ENCODE measurements at places on chromosomes 12 and 14.

DNA sequence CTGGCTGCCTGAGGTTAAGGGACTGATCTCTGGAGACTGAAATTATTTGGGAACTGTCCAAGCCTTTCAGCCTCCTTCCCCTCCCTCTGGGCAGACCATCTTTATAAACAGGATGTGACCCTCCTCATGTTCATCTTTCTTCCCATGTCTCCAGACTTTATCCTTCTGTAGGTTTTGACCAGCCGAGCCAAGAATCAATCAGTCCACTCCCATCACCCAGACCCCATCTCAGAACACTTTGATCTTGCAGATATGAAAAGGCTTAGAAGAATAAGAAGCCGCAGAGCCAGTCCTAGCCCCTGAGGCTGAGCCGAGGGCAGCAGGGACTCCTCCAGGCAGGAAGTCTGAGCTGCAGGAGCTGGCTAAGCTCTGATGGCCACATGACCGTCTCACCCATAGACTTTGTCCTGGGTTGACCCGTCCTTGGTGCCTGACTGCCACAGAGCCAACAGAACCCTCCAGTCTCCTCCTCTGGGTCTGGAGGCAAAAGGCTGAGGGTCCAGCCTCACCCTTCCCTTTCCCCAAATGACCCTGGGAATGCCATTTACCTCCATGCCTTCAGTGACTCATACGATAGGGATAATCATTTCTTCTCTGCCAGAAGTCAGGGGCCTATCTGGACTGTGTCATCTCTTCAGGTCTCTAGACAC lies 1.6 kb downstream of the KRT71 start:
- DNase-seq, result no peak

GRCh38 chr12:22994316-22994675 lies 369.3 kb downstream of the ETNK1 start:
- DNase-seq, result no peak

- DNase-seq, result no peak
Observed at GRCh38 chr14:91244501-91244901, at the start of gene GPR68. Gene GPR68, minus strand, starts transcription at chr14:91244704. Its CDS starts 9,654 bp downstream, at chr14:91235050.

DNA sequence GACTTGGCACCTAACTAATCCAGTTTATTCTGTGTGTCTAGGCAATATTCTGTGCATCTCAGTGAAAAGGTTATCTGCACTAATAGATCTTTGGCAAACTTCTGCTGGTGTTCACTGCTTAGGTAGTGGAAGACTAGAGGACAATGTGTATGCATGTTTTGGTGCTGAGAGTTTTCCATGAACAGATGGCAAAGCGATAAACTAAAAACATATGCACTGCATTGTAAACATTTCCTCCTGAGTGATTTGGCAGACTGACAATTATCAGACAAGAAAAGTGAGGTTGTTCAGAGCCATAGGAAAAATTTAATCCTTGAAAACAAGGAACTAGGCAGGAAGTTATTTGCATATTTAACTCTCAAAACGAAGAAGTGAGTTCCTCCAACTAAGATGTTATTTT lies 400.4 kb downstream of the ATP23 start:
- no peak for DNase-seq

GRCh38 chr12:39628836-39629235 lies 9.2 kb upstream of the ABCD2 start:
- no peak for DNase-seq

All from GM12891 (cell line).